Activated CD8-positive, alpha-beta memory T cell treated with anti-CD3 and anti-CD28 coated beads for 1 hour (primary cell): ENCODE measurements at places on chromosomes 5 and 9.

- no peak for DNase-seq
These were observed 119.5 kb downstream of the BAAT start for GRCh38 chr9:101265261-101265660.

GRCh38 chr9:130255631-130256134 is 9.9 kb upstream of the HMCN2 start:
- DNase-seq, result no peak

DNA sequence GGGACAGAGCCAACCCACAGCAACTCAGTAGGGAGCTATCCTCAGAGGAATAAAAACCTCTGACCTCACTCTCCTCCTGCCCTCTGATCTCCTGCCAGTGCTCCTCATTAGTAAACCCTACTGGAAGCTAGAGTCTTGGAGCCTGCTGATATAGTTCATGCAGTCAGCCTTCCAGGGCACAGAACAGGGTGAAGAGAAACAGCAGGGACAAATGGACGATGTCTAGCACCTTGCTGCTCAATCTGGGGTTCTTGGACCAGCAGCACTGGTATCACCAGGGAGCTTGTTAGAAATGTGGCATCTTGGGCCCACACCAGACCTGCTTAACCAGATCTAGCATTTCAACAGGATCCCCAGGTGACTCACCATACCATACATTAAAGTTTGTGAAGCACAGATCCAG is 5.5 kb upstream of the GALNT12 start:
- DNase-seq, result no peak

GRCh38 chr5:83472508-83473345 is 1.2 kb downstream of the VCAN start:
- no peak for DNase-seq

DNA sequence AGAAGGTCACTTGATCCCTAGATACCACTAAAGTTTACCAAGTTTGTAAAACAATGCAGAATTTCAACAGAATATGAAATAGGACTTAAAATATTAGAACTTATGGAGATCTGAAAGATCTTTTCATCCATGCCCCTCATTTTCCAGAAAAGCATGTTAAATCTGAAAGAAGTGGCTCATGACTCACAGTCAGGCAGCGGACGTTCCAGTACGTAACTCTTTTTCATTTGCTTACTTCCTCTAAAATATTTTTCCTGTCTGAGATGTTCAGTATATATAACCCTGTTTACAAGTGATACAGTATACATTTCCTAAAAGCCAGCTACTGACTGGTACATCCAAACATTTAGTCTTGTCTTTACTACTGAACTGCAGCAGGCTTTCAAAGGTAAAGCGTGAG is 22.3 kb downstream of the FBXW2 start:
- no peak for DNase-seq

DNA sequence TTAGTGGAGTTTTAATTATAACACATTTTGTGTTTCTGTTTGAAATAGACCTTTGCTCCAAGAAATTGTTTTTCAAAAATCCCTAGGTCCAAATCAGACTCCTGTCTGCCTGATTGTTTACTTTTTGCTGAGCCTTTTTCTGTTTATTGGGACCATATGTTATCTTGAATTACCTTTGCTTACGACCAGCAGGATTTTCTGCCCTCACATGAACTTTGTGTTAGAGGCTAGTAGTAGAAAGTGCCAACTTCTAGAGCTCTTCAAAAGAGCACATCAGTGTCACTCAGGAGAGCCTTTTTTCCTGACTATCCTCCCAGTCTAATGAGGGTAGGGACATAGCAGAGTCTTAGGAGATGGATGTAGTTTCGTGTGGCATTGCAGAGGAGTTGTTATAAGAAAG is 10.2 kb downstream of the RECK start:
- DNase-seq, result no peak

- DNase-seq, result no peak
These were observed 4.0 kb upstream of the CLIC3 start for GRCh38 chr9:137000177-137000930.

- DNase-seq, result no peak
These were observed 28.5 kb upstream of the IFNA14 start for GRCh38 chr9:21268347-21268657.

DNA sequence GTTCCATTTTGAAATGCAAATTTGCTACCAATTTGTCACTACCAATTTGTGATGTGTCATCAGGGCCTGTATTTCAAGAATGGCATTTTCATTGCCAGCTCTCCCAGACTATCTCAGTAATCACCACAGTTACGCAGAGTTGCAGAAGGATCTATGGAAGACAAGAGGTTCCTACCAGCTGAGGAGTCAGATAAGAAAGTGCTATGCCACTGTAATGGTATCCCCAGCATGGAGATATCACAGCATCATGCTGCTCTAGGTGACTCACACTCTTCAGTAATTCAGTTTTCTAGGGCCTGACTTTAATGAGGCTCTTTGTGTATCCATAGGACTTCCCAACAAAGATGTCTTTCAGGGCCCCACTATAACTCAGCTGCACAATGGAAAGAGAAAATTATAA is 490.3 kb downstream of the ARHGEF28 start:
- no peak for DNase-seq

GRCh38 chr5:68251804-68252522 is 36.4 kb downstream of the PIK3R1 start:
- DNase-seq, result no peak

- no peak for DNase-seq
These were observed 211.2 kb upstream of the GLRA1 start for GRCh38 chr5:152135827-152136226.

DNA sequence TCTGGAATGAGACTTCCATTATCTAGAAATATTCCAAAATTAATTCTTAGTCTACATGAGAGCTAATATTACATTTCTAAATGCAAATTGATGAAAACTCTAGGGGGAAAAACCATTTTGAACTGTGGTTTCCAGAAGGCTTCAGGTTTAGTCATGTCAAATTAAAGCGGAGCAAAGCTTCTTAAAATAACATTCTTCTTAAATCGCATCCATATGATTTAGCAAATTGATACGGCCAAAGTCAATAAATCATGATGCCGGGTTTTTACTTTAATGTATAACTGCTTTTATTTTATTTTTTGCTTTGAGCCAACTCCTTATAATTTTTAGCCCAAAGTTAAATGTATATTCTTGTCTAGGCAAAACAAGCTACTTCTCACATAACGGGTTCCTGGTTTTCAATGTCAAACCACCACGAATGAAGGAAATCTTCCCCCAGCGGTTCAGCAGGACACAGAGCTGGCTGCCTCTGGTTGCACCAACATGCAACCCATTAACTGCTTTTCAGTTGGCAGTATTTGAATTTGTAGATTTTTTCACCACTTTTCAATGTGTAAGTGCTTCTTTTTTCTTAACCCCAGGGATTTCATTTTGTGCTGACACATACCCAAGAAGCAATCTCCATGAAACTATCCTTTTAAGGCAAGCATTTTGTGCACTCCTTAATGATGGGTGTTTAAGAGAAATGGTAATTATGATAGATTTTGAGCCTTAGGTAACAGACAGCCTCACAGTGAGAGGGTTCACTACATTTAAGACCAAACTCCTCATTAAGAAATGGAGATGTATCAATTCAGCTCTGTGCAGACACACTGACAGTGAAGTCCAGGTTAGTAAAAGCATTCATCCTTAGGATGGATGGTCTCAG is 35.5 kb downstream of the EFNA5 start:
- DNase-seq, result no peak

- DNase-seq, result no peak
These were observed 42.0 kb downstream of the ITK start for GRCh38 chr5:157222506-157223230.

DNA sequence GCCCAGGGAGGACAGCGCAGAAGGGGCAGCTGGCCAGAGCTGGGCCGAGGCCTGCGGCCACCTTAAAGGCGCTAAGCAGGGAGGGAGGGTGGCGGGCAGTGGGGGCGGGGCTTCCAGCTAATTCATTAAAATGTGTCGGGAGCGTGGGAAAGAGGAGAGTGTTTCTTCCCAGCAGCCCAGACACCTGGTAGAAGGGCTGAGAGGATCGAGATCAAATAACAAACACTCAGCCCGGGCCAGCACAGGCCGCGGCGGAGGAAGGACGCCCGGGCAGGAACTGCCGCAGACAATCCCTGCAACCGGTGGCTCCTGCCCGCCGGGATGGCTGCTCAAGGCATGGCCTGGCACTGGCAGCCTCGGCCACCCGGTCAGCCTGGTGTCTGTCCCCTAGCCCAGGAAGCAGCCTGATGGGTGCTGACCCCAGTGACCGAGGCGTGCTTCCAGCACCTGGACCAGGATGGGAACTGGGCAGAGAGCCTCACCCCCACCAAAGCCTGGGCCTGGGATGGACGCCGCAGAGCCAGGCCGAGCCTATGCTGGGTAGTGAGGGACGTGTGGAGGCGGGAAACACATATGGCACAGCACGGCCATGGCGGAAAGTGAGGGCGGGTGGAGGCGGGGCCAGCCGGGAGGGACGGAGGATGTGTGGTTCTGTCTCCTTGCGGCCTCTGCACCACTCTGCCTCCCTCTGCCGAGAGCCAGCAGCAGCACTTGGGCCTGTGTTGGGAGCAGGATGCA is 3.2 kb upstream of the NRARP start:
- DNase-seq, result peak; percentile 31
